ENCODE measurements at places on chromosomes 5 and 9.

GRCh38 chr9:2878701-2879100 lies 34.8 kb upstream of the PUM3 start:
- DNase-seq, result no peak

- no peak for DNase-seq
Measured at GRCh38 chr5:137923856-137924255, 34.6 kb downstream of the PKD2L2 start.

DNA sequence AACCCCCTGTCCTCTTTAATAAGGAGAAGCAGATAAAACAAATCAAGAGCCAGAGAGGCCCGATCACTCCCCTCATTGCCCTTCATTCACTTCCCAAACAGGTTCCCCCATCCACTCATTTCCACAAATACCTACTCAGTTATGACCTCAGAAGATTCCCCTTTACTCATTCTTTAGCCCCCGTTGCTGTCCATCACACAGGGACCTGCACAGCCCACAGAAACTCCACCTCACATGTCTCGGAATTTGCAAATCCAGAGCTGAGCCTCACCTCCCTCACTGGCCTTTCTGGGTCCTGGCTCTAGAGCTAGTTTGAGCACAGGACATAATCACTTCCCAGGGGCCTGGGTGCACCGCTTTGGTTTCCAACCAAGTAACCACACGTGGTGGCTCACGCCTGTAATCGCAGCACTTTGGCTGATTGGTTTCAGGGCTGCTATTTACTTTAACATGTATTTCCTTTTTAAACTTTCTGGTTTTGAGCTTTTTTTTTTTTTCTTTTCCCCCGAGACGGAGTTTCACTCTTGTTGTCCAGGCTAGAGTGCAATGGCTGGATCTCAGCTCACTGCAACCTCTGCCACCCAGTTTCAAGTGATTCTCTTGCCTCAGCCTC lies 17.8 kb downstream of the ATP6V0E1 start:
- no peak for DNase-seq

GRCh38 chr5:143263272-143263810 lies 140.1 kb downstream of the NR3C1 start:
- no peak for DNase-seq

GRCh38 chr5:91305640-91306039 lies 77.5 kb downstream of the ARRDC3 start:
- DNase-seq, result no peak
